ENCODE measurements at places on chromosomes 16 and 17.

- no peak for DNase-seq
Observed at GRCh38 chr16:8713635-8714172, 39.3 kb downstream of the ABAT start.

GRCh38 chr17:71180801-71181385 is 939.9 kb upstream of the SOX9 start:
- DNase-seq: peak; percentile 40

DNA sequence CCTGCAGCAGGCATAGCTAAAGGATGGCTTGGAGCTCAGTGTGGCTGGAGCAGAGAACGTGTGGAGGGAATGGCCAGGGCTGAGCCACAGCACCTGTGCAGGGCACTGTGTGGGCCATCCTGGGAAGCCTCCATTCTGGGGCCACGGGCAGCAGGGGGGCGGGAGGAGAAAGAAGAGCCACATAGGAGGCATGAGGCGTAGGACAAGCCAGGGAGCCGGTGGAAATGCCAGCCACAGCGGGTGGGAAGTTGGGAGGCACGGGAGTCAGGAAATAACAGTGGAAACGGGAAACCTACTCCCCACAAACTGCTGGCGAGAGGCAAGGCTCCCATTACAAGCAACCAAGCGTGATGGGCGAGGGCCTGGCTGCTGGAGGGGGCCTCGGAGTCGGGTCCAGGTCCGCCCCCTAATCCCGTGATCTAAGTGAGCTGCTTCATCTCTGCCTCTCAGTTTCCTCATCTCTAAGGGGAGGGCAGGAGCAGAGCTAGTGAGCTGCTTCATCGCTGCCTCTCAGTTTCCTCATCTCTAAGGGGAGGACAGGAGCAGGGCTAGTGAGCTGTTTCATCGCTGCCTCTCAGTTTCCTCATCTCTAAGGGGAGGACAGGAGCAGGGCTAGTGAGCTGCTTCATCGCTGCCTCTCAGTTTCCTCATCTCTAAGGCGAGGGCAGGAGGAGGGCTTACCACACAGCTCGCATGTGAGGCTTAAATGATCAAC is 104.9 kb downstream of the ADCY9 start:
- no peak for DNase-seq

DNA sequence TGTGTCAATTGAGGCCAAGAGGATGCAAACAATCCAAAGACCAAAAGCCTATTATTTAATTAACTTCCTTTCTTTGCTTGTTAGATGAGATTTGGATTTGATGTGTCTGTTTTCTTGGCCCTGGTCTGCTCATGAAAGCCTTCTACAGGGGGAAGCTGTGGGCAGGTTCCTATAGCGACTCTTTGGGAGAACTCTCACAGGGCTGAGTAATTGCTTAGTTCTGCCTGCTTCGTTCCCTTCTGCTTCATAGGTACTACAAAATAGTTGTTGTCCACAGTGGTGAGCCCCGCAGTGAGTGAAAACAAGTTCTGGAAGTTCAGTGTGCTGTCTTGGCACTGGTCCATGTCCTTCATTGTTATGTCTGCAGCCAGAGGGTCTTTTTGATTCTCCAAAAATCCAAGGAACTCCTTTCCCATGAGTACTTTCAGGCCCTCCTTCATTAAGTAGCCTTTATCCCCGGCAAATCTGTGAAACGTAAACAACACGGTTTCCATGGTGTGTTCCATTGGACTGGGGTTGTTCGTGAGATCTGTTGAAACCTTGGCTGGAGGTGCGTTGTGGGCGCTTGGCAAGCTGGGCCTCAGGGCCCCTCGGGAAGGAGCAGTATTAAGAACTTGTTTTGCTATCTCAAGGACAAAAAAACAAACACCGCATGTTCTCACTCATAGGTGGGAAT is 30.0 kb upstream of the ANKRD40CL start:
- no peak for DNase-seq

DNA sequence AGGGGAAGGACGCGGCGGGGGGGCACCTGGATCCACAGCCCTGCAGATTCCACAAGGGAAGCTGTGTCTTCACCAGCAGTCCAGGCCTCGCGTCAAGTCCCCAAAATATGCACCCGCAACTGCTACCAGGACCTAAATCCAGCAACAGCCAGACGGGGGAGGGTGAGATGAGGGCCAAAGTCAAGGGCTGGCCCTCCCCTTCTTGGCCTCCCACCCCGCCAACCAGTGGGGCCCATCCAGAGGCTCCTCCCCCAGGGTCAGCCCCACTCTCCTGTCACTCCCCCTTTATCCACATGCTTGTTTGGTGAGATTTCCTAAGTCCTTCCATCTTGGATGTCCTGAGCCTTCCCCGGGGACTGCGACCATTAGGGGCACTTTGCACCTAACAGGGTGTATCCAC is 138.7 kb downstream of the ENGASE start:
- DNase-seq: no peak

DNA sequence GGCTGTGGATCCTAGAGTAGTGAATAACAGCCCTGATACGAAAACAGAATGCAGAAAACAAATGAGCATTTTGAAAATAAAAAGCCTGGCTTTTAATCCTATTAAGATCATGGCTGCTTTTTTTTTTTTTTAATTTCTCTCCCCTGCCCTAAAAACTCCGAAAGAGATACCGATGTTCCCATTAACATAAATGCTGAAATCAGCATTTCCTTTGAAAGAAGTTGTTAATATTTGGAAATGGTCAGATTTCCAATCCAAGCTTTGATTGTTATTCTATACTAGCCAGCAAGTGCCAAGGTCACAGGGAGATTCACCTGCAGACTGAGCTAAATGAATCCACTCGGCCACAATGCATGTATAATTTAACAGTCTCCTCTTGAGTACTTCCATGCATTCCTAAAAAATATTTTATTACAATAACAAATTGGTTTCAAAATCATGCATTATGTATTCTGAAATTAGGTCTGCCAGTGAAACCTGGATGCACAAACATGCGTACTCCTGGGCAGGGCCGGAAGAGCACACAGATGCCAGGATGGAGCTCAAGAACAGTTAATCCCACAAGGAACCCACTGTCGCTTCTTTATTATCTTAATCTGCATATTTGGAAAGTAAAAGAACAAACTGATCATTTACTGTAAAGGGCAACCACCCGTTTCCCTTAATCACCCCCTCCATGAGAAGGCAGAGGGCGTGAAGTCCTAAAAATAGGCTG is 521.5 kb upstream of the ZFHX3 start:
- no peak for DNase-seq

GRCh38 chr17:37182786-37183465 is 192.9 kb upstream of the C17orf78 start:
- DNase-seq: no peak

- DNase-seq: peak; percentile 14
Observed at GRCh38 chr16:75053791-75054555, 55.1 kb downstream of the ZNRF1 start.

Measured in NCI-H2171 (cell line).